ENCODE measurements at places on chromosomes 2 and 18.

DNA sequence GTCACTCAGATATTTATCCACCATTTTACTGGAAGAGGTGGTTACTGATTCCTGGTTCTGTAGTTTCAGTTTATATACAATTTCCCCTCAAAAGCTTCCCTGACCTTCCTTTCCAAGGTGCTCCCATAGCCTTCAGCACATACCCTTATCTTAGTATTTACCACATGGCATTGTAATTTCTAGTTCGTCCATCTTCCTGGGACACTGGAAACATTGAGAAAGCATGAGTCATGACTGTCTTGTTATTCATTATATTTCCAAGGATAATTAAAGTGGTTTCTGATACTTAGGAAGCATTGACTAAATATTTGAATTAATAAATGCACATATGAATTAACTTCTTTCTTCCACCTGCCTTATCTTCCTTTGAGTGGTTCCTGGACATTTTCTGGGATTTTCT, 203.8 kb downstream of the ETAA1 start:
- no peak for DNase-seq

- no peak for DNase-seq
These were observed at the start of gene COL6A3 for GRCh38 chr2:237413777-237414661. Gene COL6A3 (minus strand): TSS chr2:237414164. CDS start chr2:237396817, 17,347 bp downstream.

GRCh38 chr2:102186791-102187495, at the start of gene IL1RL2:
Gene IL1RL2 (plus strand): TSS chr2:102187023. CDS start chr2:102187868, 845 bp downstream.
- DNase-seq = no peak

DNA sequence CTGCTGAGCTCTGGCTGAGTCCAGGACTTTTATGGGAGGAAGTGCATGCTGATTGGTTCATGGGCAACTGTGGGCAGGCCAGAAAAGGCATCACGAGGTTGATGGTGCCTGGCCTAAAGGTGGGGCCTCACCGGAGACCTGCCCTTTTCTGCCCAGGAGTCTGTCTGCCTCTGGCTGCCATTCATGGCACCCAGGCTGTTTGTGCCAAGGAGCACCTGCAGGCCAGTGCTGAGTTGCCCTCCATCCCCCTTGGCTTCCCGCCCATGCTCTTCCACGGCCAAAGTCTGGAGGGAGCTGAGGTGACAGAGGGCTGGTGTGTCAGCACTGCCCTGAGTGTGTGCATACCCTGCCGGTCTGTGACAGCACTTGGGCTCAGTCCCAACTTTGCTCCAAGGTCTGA, 123.2 kb downstream of the PTH2R start:
- no peak for DNase-seq

DNA sequence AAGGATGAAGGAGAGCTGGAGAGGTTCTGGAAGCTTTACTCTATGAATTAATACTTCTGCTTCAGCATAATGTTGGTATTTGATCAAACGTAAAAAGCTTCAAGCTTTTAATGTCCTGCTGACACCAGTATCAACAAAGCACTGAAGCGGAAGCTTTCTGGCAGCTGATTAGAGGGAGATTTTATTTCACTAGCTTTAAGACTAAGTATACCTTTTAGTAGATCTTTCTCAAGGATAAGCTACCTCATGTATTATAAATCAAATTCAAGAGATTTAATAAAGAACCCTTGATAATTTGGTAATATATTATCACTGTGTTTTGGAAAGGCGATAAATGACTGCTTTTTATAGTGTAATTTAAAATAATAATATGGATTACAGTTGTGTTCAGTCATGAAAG, 128.0 kb upstream of the CD302 start:
- no peak for DNase-seq

DNA sequence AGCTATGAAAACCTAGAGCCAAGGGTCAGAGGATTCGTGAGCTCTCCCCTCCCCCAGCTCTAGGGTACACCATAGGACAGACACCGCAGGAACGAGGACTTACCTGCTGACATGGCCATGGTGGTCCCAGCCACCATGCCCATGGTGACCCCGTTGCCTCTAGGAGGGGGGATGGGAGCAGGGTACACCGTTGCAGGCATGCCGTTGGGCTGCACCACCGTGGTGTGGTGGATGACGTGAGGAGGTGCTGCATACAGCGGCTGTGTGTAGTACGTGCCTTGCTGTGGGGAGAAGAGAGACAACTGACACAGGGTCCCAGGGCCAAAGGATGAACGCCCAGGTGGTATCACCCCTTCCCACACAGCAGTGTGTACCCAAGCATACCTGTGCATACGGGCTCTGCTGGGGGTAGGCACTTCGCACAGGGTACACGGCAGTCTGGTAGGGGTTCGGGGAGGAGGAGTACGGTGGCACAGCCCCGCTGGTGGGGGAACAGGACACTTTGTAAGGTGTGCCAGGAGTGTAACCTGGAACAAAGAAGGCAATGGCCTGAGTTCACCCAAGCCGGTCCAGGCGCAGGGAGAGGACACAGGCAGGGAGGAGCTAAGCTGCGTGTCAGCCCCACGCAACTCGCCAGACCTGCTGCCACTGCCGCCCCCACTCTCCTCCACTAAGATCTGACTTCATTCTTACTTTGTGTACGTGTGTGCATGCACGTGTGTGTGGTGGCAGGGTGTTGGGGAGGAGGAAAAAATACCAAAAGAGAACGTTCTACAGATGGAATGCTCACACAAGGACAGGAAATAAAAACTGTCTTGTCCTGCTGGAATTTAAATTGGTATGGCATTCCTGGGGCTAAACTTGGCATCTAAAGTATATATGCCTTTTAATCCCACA, 37.8 kb downstream of the FAM168B start:
- no peak for DNase-seq

DNA sequence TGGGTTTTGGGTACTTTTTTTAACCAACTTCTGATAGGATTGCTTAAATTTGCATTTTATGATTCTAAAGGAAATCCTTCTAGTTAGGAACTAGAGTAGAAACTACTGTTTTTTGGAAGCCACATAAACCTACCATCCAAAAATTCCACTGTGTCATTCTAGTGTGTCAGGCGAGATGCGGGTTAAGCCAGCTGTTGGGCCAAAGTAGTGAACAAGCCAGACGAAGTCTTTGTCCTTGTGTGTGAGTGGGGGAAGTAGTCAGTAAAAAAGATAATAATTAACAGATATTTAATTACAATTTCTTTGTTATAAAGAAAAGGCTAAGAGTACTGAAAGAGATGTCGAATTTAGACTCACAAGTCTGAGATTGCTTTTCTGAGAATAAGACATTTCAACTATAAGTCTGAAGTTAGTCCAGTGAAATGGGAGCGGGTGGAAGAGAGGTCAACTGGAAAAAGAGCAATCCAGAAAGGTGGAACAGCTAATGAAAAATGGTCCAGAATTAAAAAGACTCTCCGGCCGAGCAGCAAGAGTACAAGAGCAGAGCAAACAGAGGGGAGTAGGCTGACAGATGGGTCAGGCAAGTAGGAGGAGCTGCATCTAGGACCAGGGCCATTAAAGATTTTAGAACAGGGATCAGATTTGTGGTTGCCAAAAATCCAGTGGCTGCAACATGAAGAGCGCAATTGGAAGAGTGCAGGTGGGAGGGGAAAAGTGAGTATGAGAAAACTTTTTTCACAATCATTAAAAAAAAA, 1.5 kb downstream of the EPB41L5 start:
- DNase-seq = no peak

- DNase-seq = no peak
These were observed 20.4 kb downstream of the EDAR start for GRCh38 chr2:108968619-108969018.

DNA sequence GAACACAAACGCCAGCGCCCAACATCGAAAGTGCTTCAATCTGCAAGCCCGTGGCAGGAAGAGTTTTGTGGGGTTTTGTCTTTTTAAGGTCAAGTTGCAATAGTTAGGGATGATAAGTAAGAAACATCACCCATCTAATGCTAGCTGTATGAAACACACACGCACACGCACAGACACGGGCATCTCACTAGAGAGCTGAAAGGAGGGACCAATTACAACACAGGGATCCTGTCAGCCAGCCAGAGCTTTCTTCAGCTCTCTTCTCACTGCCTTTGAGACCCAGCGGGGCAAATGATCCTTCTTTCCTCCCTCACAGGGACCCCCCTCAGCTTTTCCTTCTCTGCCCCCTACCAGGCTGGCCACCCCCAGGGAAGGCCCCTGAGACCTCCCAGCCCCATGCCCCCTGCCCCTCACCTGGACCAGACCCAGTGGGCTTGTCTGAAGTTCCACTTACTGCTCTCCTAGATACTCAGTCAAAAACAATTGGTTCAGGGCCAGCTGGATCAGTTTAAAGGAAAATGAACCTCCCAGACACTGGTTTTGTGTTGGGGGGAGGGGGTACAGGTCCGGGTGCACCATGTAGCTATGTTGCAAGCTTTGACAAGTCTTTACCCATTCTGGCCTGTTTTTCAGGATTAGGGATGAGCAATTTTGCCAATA, 17.9 kb downstream of the CYP26B1 start:
- DNase-seq = no peak

GRCh38 chr2:88955607-88956006, 264.1 kb downstream of the RPIA start:
- DNase-seq = no peak

GRCh38 chr2:227473806-227474205, 1.9 kb downstream of the AGFG1 start:
- DNase-seq = no peak

- no peak for DNase-seq
These were observed 751.4 kb upstream of the HS6ST1 start for GRCh38 chr2:129069875-129070594.

DNA sequence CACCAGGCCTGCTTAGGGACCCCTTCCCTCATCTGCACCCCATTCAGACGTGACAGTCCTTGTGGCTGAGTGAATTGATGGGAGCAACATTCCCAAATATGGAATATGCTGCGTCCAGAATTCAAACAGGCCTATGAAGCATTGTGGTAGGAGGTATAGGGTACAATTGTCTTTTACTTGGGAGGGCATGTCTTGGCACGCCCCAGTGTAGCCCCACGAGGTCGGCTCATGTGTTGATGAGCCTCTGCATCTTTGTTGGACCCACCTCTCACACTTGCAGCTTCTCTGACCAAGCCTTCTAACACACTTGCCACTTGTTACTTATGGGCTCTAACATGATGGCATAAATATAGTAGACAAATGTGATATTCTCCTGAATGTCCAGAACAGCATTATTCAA, 1.6 kb downstream of the TIMM21 start:
- no peak for DNase-seq

GRCh38 chr2:32926708-32927084, 20.1 kb upstream of the LTBP1 start:
- no peak for DNase-seq

DNA sequence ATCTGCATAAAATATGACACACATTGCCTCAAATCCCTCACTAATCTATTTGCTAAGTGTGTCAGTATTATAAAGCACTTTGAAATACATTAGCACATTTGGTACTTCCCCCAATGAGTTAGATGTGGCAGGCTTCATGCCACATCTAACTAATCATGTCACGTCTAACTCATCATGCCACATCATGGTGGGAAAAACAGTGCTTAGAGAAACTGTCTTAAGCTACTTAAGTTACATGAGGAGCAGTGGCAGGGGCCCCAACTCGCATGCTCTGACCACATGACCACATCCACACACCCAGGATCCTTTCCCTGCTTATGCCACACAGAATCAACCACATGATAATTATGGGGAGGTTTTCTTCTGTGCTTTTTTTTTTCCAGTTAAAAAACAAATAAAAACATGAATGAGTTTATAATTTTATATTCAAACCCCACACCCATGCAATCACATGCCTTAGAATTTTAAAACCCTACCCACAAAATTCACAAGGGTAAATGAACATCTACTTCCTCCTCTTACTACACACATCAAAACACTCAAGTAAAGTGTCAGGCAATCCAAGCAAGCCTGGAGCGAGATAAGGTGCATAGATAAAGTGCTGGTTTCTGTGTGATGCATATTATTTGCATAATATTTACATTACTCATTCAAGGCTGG, 1.6 kb downstream of the ABCA12 start:
- DNase-seq = peak; percentile 22

DNA sequence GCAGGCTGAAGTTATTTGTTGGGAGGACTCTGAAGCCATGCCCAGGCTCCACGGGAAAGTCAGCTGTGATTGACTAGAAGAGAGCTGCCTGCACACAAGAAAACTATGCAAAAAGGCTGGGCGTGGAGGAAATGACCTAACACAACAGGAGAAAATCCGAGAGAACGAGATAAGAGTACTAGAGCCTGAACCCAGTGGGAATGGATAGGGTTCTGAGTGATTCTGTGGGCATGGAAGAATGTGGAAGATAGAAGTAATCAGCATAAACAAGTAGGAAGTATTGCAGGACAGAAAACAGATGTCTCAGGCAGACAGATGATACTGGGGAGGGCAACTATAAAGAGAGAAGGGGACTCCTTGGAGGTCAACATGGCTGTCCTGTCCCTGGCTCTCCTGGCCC, 12.1 kb upstream of the COPS8 start:
- no peak for DNase-seq

- DNase-seq = no peak
These were observed 398.3 kb downstream of the GPD2 start for GRCh38 chr2:156834431-156834830.

DNA sequence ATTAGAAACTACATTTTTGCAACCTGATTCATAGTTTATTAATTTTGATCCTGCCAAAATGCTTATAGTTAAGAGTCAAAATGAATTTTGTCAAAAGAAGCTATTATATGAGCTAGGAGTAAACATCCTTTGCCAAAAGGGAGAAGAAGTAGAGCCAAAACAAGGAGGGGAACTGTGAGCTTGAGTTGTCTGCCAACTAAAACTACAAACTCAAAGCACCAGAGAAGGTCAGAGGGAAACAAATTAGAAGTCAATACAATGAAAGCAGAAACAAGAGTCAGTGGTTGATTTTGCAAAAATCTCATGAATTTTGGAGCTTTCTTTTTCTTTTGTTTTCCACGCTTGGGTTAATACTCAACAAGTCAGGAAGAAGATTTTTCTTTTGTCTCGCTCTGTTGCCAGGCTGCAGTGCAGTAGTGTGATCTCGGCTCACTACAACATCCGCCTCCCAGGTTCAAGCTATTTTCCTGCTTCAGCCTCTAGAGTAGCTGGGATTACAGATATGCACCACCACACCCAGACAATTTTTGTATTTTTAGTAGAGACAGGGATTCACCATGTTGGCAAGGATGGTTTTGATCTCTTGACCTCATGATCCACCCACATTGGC, 508.5 kb downstream of the RIT2 start:
- no peak for DNase-seq

DNA sequence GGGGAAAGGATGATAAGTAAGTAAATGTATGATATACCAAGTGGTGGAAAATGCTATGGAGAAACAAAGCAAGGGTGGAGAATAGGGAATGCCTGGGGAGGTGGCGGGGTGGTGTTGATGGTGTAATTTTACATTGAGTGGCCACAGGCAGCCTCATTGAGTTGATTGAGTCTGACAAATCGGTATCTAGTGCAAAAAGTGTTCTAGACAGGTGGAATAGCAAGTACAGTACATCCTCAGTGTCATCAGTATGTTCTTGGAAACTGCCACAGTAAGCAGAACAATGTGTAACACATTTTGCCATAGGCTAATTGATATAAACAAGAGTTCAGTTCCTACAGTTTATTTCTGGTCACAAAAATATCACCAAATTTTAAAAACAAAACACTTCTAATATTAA, 46.4 kb downstream of the UGP2 start:
- no peak for DNase-seq

GRCh38 chr2:27929916-27930486, 39.5 kb downstream of the BABAM2 start:
- DNase-seq = no peak

- DNase-seq = no peak
These were observed 18.5 kb upstream of the TMEM178A start for GRCh38 chr2:39647104-39647765.

GRCh38 chr2:144642131-144642530, 122.2 kb upstream of the ZEB2 start:
- DNase-seq = no peak

Measured in NCI-H1048 (cell line).